Hematopoietic multipotent progenitor cell treated with erythropoietin and hydrocortisone succinate and interleukin-3 and kit ligand, for 15 days (in vitro differentiated cells): ENCODE measurements at places on chromosomes 2 and 18.

DNA sequence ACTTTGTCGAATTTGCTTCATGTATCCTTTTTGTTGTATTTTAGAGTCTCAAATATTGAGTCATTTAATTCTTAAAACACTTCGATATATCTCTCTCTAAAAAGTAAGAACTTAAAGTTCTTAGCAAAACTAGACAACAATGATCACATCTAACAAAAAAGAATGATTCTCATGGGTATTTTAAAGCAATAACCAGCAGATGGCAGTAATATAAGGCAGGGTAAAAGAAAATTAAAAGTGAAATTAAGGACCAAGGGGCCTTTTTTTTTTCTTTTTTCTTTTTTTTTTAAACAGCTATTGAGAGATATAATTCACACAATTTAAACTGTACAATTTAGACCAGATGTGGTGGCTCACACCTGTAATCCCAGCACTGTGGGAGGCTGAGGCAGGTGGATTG lies 9.9 kb upstream of the AOX1 start:
- no peak for DNase-seq

GRCh38 chr18:12076424-12077140 lies 17.1 kb upstream of the ANKRD62 start:
- DNase-seq, result no peak

- DNase-seq, result no peak
These were observed 100.5 kb downstream of the TEX51 start for GRCh38 chr2:126999106-126999756.

- no peak for DNase-seq
These were observed 104.7 kb upstream of the NOSTRIN start for GRCh38 chr2:168697668-168698121.

DNA sequence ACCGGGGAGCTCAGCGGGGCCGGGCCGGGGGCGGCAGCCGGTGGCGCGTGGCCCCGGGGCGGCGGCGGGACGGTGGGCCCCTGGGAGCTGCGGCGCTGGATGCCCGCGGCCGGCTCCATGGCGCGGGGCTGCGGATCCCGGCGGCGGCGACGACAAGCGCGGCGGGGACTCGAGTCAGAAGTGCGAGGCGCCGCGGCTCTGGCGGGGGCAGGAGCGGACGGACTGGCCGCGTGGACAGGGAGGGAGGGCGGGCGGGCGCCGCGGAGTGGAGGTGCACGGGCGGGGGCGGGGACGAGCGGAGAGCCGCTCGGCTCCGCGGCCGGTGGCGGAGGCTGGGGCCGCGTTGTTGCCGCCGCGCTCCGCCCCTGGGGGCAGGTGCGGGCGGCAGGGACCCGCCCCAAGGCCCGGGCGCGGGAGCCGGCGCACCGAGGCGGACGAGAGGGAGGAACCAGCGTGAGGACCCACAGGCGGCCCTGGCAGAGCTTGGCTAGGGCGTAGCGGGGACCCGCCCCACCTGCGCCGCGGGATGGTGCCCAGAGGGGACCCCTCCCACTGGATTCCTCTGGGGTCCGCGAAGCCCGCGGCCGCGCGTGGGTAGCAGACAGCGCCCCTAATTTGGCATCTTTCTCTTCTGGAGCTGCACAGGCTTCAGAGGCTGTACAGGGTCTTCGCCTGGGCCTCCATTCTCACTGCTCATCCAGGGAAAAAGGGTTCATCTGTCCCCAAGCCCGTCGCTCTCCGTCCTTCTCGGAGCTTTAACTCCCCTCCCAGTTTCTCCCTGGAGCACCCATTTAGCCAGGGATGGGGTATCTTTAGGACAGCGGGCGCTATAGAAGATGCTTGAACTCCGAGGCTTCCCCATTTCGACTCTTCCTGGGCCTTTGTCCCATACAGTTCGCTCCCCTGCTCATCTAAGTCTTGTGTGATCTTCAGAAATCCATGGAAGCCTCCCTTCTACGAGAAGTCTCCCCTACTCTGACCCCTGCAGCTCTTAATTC lies at the start of gene TMEM163:
Gene TMEM163 (minus strand): TSS at position 184 of the 998 bp plus-strand sequence.
- no peak for DNase-seq

GRCh38 chr2:185433824-185434223 lies 304.8 kb upstream of the FSIP2 start:
- no peak for DNase-seq

GRCh38 chr18:11839556-11839955 lies 11.7 kb upstream of the CHMP1B start:
- DNase-seq, result no peak

GRCh38 chr2:19505-19904 lies 26.8 kb downstream of the FAM110C start:
- no peak for DNase-seq

DNA sequence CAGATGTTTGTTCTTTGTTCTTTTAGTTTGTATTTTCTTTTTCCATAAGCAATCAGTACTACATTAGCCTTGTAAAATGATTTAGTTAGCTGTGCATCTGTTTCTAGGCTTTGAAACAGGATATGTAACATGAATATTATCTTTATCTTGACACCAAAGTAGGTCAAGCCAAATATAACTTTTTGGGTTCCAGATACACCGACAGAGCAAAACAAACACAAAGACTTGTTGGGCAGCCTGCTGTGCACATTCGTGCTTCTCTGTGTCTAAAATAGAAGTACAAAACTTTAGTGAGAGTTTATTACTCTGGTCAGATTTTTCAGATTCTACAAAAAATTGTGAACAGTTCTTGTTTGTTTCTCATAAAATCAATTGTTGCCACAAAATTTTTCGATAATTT lies 1059.3 kb upstream of the GYPC start:
- no peak for DNase-seq

DNA sequence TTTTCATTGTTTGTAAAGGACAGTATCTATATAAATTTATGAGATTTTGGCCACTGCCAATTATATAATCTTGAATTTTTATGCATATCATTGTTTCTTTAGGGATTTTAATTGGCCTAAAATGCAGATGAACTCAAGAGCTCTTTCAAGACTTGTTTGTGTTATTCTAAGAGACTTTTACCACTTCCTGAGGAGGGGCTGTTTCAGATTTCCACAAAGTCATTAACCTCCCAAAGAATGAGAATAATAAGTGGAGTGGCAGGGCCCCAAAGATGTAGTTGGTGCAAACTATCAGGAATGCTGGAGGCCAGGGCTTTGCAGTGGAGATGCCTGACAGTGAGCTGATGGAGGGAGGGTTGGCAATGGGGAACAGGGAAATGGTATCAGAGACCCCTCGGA lies 15.5 kb upstream of the ACVR1 start:
- DNase-seq, result no peak

DNA sequence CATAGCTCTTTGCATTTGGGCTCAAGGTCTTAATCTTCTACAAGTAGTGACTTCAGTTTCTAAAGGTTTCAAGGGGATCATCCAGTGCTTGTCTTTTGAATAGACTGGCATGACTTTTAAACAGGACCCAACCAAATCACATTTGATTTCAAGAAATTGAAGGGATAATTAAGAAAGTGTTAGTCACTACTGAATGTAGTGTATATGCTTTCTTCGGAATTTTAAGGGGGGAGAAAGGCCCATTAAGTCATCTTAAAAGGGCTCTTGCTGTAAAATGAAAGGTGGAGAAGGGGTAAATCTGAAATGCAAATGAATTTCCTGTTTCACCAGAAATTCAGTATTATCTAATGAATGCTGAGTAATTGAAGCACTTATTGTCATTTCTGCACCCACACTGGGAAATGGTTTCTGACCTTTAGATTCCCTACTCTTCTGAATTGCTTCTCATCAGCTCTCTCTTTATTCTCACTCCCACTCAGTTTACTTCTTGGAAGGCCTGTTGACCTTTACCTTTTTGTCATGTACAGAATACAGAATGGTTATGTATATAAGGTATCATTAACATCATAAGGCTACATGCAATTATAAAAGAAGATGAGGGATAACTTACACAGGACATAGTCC lies 241.4 kb downstream of the SLC8A1 start:
- no peak for DNase-seq

- no peak for DNase-seq
These were observed 92.0 kb downstream of the SS18 start for GRCh38 chr18:25998461-25998860.

- no peak for DNase-seq
These were observed 21.8 kb upstream of the SERPINE2 start for GRCh38 chr2:224060783-224061482.

GRCh38 chr2:119078796-119079195 lies 79.8 kb downstream of the C1QL2 start:
- DNase-seq, result no peak

GRCh38 chr18:59264651-59265245 lies 8.5 kb downstream of the RAX start:
- no peak for DNase-seq

- no peak for DNase-seq
These were observed 29.4 kb downstream of the STAT1 start for GRCh38 chr2:190984595-190984994.

GRCh38 chr2:25417715-25418369 lies 76.1 kb upstream of the DNMT3A start:
- no peak for DNase-seq
